ENCODE measurements at places on chromosomes 4 and X. TPM values are rescaled to one million over a fixed set of nuclear protein-coding genes. Genes with fewer than 3 reads are reported as not detected.

DNA sequence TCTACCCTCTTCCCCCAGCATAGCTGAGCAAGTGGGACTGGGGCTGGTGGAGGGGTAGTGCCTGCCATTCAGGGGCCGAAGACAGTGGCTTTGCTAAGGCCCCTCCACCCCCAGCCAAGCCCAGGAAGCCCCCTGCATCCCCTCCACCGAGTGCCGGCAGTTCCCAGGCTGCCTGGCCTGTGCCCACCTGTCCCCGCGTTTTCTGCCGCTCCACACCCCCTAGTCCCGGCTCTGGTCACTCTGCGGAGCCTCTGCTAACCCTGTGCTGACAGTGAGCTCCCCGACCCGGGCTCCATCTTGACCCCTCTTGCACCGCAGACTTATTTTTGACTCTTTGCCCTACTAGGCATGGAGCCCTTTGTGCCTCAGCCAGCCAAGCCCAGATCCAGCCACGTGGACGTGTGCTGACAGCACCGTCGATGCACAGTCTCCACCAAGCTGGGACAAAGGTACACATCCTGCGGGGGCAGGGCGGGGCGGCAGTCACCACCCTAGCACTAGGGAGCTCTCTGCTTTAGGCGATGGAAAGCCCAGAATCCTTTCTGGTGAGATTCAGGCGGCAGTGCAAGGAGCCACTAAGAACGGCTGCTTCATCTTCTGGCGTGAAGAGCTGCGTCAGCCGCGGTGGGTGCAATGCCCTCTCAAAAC lies 96.6 kb downstream of the PHKA2 start:
- DNase-seq: no peak

DNA sequence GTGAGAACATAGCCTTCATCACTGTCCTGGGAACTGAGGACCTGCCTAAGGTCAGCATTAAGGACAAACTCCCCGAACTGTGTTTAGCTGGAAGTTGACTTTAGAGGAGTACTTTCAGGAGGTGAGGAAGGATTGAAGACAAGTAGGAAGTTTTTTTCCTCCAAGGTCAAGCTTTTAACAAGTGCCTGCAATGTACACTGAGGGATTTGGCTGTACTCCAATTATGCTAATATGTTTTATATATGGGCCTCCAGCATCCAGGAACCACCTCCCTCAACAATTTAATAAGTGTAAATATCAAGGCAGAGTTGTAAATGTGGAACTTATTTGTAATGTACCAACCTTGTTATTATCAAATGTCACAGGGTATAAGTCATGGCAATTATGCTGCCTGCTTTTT lies 726.2 kb downstream of the RPA4 start:
- DNase-seq: no peak

- no peak for DNase-seq
Measured at GRCh38 chrX:115565888-115566287, 4.9 kb downstream of the PLS3 start.

- DNase-seq: no peak
Measured at GRCh38 chr4:140969296-140969695, 164.0 kb downstream of the RNF150 start.

DNA sequence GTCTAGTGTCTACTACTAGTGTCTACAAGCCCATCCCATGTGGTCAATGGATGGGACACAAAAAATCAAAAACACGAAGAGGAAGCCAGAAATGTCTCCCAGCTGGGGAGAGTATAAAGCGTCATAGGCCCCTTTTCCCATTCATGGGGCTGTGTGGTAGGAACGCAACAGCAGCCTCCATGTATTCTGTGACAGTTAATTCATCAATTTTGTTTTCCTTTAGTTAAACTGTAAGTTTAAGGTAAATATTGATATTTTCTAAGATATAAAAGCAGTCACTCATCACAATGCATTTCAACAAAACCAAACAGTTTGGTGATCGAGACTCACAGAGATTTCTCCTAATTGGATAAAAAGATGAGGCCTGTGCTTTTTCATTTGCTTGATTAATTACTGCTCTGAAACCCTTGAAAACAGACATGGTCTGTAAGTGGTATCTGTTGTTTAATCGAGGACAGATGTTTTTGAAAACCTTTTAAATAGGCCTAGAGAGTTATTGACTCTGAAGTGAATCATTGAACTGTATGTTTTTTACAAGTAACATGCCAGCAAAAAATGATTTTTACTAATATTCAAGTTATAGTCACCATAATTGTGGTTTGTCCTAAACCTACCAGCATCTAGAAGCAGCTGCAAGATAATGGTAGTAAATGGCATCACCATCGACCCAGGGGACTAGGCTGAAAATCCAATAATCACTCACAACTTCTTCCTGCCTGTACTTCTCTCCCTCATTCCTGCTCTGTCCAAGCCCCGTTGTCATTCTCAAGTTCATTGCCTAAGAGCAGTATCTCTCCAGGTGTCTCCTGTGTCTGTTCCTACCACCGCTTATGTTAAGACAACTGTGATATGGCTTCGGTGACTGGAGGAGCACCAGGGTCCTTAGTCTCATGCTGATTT lies 87.7 kb upstream of the SHISA3 start:
- no peak for DNase-seq

Gene PSAPL1
- total RNA-seq: not detected

GRCh38 chr4:3419836-3420605 lies 21.7 kb upstream of the HGFAC start:
- DNase-seq: no peak

GRCh38 chrX:78333521-78333920 lies 6.1 kb upstream of the CYSLTR1 start:
- DNase-seq: no peak

Gene MAGEA2
- not detected for total RNA-seq

- DNase-seq: no peak
Measured at GRCh38 chr4:114161809-114162208, 182.4 kb upstream of the ARSJ start.

Data from IMR-90 (cell line).